ENCODE measurements at places on chromosomes 7 and 10.

DNA sequence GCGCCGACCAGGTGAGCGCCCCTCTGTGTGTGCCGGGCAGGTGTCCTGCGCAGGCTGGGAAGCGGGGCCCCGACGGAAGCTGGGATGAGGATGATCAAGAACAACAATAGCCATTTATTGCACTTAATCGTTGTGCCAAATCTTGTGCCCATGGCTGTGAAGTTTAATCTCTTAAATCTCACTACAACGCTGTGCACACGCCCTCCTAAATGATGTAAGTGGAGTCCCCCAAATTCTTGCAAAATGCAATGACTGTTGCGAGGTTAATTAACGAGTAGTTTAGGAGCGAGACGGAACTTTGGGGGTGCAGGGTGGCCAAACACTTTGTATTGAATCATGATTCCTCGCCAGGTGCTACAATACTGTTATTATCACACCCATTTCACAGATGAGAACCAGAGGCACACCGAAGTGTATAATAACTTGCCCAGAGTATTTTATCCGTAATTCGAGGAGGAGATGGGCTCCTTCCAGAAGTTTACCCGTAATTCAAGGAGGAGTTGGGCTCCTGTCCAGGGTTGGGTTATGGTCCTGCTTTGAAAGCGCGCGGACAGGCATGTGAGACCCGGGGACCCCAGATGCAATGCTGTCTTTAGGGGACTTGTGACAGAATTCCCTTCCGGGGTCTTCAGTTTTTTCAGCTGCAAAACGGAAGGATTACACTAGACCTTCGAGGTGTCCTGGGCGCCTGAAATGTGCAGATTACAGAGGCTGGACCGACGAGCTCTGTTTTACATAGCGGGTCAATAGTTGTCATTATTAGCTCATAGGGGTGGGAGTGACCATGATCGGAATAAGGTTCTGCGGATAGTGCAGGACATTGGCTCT, 1.0 kb downstream of the FFAR4 start:
- peaks cover 7% of the 10 kb centered on the region for H3K4me1 ChIP-seq
- no peaks in the 10 kb centered on the region for H3K36me3 ChIP-seq
- H3K27ac ChIP-seq: no peak overlapping the region
- no peak for DNase-seq

- no peak overlapping the region for H3K27ac ChIP-seq
- no peaks in the 10 kb centered on the region for H3K4me1 ChIP-seq
- H3K4me3 ChIP-seq: no peak overlapping the region
- H3K36me3 ChIP-seq: no peaks in the 10 kb centered on the region
- DNase-seq: no peak
These were observed 168.4 kb downstream of the SORCS3 start for GRCh38 chr10:104809288-104810090.

DNA sequence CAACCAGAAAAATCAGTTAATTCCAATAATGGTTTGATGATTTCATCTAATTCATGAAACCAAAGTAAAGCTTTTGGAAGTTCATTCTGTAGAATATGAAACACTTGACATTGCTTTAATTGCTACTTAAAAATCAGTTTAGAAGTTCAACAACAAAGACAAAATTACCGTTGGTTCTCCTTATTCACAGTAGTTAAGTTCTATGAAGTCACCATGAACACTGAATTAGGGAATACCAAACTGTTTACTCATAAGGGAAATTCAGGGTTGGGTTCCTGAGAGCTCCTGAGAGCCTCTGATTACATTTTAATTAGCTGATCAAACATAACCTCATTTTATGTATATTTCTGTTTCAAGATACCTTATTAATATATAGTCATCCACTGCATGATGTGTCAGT, 46.2 kb downstream of the ZNF438 start:
- H3K4me3 ChIP-seq: no peak overlapping the region
- H3K36me3 ChIP-seq: peaks cover 11% of the 10 kb centered on the region
- H3K4me1 ChIP-seq: peaks cover 15% of the 10 kb centered on the region
- no peak overlapping the region for H3K27ac ChIP-seq
- H3K27me3 ChIP-seq: no peaks in the 10 kb centered on the region

DNA sequence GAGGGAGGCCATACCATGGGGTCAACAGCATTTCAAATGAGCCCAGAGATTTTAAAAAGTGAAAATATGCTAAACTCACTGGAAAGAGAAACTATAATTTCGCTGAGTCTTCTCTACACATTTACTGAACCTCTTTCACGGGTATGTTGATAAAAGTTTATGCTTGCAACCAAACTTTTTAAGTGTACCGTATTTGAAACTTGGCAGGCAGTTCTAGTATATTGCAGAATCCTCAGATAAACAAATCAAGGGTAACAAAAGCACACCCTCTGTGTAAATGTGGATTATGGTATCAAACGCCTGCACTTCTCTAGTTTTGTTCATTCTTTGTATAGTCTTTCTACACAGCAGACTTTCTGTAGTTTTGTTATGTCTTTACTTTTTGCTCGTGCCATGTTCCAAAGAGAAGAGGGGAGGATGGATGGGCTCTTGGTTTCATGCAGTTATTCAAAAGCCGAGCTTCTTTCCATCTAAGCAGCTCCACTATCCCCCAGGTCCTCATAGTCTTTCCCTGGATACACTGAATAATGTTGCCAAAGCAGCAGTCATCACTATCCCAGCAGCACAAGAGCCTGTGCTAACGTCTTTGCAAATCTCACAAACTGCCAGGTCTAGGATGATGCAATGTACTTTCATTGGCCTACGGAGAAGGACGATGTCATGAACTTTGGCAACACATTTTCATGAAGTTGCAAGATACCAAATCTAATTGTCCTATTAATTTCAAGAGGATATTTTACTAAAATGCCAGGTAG, 131.2 kb downstream of the MPP7 start:
- no peak overlapping the region for H3K27ac ChIP-seq
- no peaks in the 10 kb centered on the region for H3K27me3 ChIP-seq
- peaks cover 24% of the 10 kb centered on the region for H3K4me1 ChIP-seq
- no peaks in the 10 kb centered on the region for H3K36me3 ChIP-seq
- DNase-seq: no peak

DNA sequence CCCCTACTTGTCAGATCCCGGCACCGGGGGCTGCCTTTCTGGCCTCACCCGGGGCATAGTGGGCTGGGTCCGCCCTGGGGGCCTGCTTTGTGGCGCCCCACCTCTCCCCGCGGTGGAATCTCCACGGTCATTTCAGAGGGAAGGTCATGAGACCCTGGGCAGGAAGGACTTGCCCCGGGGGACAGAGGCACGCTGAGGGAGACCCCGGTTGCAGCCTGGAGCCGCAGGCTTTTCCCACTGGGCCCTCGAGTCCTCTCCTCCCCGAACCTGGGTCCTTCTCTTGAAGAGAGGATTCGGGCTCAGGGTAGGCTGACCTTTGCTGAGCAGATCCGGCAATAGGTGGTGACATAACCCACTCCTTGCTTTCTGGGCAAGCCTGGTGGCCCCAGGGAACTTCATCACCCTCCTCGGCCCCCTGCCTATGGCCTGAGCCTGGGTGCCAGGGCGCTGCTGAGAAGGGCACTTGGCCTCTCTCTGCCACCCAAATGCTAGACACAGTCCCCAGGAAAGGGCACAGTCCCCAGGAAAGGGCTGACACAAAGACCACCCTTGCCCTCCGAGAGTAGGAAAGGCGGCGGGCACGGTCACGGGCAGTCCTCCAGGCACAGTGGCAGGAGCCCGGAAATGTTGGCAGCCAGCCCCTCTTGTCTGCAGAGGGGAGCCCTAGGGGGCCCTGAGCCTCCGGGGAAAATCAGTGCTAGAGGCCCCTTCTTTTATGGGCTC, 36.2 kb downstream of the FKBP6 start:
- H3K36me3 ChIP-seq: no peaks in the 10 kb centered on the region
- peaks cover 2% of the 10 kb centered on the region for H3K4me1 ChIP-seq
- H3K27ac ChIP-seq: no peak overlapping the region
- no peak overlapping the region for H3K4me3 ChIP-seq
- no peak for DNase-seq
- H3K27me3 ChIP-seq: peaks cover 10% of the 10 kb centered on the region

DNA sequence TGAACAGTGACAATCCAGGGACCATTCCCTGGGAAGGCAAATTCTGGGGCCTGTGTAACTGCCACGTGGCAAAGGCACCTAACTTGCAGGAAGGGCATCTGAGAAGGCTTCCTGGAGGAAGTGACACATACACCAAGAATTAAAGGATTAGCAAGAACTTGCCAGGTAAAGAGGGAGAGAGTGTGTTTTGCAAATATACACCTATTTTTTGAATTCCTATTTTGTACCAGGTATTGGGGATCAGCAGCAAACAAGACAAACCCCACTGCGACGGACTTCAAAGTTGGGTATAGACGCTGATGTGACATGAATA, 206.5 kb upstream of the ZMIZ1 start:
- H3K27me3 ChIP-seq: no peaks in the 10 kb centered on the region
- no peaks in the 10 kb centered on the region for H3K4me1 ChIP-seq
- no peak overlapping the region for H3K27ac ChIP-seq
- DNase-seq: no peak
- no peak overlapping the region for H3K4me3 ChIP-seq

GRCh38 chr7:157737151-157738065, 400.6 kb downstream of the DNAJB6 start:
- DNase-seq: no peak
- no peak overlapping the region for H3K27ac ChIP-seq
- H3K27me3 ChIP-seq: peaks cover 20% of the 10 kb centered on the region
- H3K4me1 ChIP-seq: peaks cover 2% of the 10 kb centered on the region

DNA sequence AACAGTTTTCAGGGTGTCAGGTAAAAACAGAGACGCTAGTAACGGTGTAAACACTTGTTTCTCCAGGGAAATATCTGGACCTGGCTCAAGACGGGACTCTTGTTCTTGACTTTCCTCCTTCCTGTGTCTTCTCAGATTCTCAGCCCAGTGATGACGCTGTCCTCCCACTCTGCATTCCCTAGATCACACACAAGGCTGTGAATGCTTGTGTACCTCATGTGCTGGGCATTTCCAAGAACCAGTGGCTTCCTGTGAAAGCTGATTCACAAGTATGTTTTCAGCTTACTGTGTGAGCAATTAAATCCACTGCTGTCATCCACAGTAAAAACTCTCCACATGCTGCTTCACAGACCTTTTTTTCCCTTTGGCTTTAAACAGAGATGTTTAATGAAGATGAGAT, 193.8 kb upstream of the DPP6 start:
- DNase-seq: no peak
- H3K36me3 ChIP-seq: no peaks in the 10 kb centered on the region
- no peak overlapping the region for H3K27ac ChIP-seq
- H3K4me1 ChIP-seq: no peaks in the 10 kb centered on the region

- no peak for DNase-seq
- no peak overlapping the region for H3K27ac ChIP-seq
- no peak overlapping the region for H3K4me3 ChIP-seq
- H3K27me3 ChIP-seq: no peaks in the 10 kb centered on the region
These were observed 1.8 kb upstream of the MICALL2 start for GRCh38 chr7:1460821-1461645.

DNA sequence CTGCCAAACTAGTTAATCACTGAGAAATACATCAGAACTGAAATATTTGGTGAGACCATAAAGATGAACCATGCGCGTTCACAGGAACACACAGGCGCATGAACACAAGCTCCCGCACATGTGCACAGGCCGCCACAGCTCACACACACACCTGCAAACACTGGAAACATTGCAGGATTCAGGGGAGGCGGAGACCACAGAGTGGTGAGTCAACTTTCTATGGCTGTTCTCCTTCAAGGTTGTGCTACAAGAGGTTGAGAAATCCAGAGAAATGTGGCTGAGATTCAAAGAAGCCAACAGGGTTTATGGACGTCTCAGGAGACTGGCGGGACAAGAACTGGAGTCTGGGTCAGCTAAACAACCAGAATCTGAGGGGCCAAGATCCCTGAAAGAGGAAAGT, 17.8 kb downstream of the ESYT2 start:
- peaks cover 44% of the 10 kb centered on the region for H3K36me3 ChIP-seq
- H3K4me1 ChIP-seq: peaks cover 88% of the 10 kb centered on the region
- no peaks in the 10 kb centered on the region for H3K27me3 ChIP-seq

DNA sequence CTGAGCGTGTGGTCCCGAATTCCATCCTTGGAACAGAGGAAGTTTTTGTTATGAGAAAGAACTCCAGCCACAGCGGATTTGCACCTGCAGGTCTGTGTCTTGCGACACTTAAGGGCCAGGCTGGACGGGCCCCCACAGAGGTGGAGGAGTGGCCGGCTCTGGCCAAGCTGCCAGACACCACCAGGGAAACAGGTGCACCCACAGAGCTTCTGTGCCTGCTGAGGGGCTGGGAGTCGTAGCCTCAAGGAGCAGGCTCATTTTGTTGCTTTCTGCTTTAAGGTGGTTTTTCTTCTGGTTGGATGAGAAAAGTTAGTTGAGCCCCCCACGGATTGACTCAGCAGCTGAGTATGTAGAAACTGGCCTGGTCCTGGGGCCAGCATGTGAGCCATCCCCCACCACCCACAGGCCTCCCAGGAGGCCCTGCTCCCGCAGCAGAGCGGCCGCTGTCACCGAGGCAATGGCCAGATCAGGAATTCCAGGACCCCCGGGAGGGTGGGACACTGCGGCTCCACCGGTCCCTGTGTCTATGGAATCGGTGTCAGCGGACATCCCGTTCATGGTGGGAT, 41.9 kb downstream of the NKX6-2 start:
- DNase-seq: no peak
- H3K27me3 ChIP-seq: no peaks in the 10 kb centered on the region
- H3K4me3 ChIP-seq: no peak overlapping the region
- peaks cover 7% of the 10 kb centered on the region for H3K36me3 ChIP-seq

- H3K4me1 ChIP-seq: peaks cover 6% of the 10 kb centered on the region
These were observed 7.1 kb upstream of the RBM28 start for GRCh38 chr7:128350708-128351295.

GRCh38 chr7:111356941-111357340, 205.4 kb downstream of the IMMP2L start:
- peaks cover 8% of the 10 kb centered on the region for H3K4me1 ChIP-seq
- no peak for DNase-seq
- no peaks in the 10 kb centered on the region for H3K27me3 ChIP-seq
- H3K36me3 ChIP-seq: no peaks in the 10 kb centered on the region

GRCh38 chr10:71848325-71849275, 2.5 kb downstream of the PSAP start:
- peak overlapping the region; percentile 90 for H3K4me3 ChIP-seq
- H3K36me3 ChIP-seq: peaks cover 8% of the 10 kb centered on the region
- H3K27me3 ChIP-seq: no peaks in the 10 kb centered on the region
- no peak for DNase-seq
- H3K27ac ChIP-seq: no peak overlapping the region

DNA sequence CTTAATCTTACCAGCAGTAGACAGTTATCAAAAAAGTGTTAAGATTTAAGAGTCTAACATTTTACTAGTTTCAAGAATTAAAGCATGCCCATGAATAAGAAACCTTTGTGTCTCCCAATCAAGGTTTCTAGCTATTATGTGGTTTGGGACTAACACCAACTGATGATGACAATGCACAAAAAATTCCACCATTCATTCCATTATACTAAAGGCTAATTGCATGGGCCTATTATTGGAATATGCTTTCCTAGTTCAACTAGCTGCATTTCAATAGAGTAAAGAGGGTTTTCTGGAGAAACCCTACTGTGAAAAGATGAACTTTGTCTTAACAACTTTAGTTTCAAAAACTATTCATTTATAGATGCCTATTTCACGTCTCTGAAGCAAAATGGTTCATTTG, 44.6 kb downstream of the UBE2H start:
- H3K27me3 ChIP-seq: no peaks in the 10 kb centered on the region
- no peak for DNase-seq
- H3K27ac ChIP-seq: peak overlapping the region; percentile 74
- H3K4me3 ChIP-seq: no peak overlapping the region
- H3K4me1 ChIP-seq: peaks cover 71% of the 10 kb centered on the region

- H3K27me3 ChIP-seq: peaks cover 22% of the 10 kb centered on the region
- DNase-seq: no peak
- H3K27ac ChIP-seq: no peak overlapping the region
These were observed 362.0 kb upstream of the NFE2L3 start for GRCh38 chr7:25789701-25790640.

GRCh38 chr10:132619927-132620326, 82.3 kb downstream of the INPP5A start:
- no peak overlapping the region for H3K4me3 ChIP-seq
- no peak overlapping the region for H3K27ac ChIP-seq
- H3K36me3 ChIP-seq: peaks cover 44% of the 10 kb centered on the region
- no peaks in the 10 kb centered on the region for H3K27me3 ChIP-seq
- peak; percentile 11 for DNase-seq
- H3K4me1 ChIP-seq: peaks cover 16% of the 10 kb centered on the region
